ENCODE measurements at places on chromosomes 1 and 21.

DNA sequence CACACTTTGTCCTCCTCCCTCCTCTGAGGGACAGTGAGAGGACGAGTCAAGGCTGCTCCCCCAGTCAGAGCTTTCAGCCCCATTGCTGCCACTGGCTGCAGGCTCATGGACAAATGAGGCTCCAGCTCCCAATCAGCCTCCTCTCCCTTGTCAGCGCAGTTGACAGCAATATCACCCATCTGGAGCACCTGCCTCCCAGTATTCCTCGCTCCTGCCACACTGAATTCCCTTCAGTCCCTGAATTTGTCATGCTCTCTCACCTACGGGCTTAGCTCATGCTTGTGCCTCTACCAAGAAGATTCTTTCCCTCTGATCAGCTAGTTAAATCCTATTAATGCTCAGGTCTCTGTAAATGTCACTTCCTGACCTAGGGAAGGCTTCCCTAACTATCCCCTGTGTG, 54.4 kb upstream of the SYT6 start:
- no peak for DNase-seq

DNA sequence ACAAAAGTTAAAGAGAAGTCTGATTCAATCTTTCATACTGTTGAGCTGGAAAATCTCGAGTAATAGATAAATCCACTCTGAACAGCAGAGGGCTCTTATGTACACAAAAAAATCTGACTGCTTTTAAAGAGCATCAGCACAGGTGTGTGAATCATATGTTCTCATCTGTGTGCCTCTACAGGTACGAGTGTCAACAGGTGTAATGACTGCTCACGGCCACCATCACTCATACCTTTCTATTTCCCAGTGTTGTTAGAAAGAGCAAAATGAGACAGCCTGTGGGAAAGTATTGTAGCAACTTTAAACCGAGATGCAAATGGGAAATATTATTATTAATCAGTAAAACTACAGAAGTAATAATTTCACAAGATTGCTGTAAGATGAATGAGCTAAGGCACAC, 49.0 kb upstream of the SCAF4 start:
- DNase-seq, result peak; percentile 34

GRCh38 chr1:20197329-20197791, 11.0 kb upstream of the PLA2G2C start:
- no peak for DNase-seq

- DNase-seq, result peak; percentile 65
Observed at GRCh38 chr1:246959944-246960693, 28.4 kb upstream of the AHCTF1 start.

DNA sequence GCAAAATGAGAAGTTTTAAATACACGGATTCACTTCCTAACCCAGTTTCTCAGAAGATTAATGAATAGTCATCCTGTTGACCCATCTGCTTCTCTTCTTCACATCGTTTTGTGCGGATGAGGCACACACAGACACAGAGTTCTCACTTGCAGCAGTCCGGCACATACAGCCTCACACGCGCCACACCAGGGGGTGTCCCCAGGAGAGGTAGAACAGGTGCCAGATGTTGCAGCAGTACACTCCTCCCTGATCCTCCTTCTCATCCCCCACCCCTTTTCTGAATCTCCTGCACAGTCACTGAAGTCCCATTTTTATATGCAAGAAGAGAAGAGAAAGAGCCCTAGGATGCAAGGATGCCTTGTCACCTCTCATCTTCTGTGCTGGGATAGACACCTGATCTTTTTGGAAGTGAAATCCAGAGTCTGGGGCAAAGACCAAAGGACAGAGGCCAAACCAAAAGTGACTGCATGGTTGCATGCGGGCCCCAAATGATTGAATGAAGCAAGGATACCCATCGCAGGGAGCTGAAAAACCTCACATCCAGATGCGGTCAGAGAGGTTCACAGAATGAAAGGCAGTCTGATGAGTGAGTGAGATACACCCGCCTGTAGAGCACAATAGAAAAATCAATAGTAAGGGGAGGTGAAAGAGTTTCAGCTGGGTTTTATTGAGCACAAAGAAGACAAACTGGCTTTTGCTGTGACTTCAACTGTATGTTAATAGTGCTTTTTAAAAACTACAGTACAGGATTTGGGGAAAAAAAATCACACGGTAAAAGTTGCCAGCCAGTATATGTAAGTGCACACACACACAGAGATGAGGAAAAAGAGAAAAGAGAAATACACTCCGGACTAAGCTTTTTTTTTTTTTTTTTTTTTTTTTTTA, 28.9 kb downstream of the PBX1 start:
- DNase-seq, result no peak

- DNase-seq, result no peak
Observed at GRCh38 chr21:45630066-45630694, 13.3 kb upstream of the PCBP3 start.
